ENCODE measurements at places on chromosomes 12 and 14. TPM values are rescaled to one million over a fixed set of nuclear protein-coding genes. Genes with fewer than 3 reads are reported as not detected.

DNA sequence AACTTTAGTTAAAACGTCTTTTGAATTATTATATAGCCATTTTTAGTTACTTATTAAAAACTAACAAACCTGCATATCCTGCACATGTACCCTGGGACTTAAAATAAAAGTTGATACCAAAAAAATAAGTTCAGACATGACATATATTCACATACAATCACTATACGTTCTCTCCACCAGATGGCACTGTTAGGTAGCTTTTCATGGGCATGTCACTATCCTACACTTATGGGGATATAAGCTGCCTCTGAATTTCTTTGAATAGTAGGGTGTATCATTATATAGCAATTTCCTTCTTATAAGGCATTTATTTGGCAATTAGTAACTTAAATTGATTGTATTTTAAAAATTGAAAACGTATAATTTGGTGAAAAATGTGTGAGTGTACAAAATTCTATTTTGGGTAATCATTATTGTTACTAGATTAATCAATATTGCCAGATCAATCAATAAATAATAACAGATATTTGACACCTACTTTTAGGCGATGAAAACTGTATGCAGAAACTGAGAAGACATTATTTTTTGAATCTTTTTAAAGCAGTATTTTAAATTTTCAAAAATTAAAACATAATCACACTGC lies 31.8 kb upstream of the OR10A7 start:
- no peaks in the 10 kb centered on the region for H3K27me3 ChIP-seq
- no peak overlapping the region for H3K27ac ChIP-seq
- DNase-seq, result no peak
- H3K4me3 ChIP-seq, result no peak overlapping the region
- H3K36me3 ChIP-seq, result no peaks in the 10 kb centered on the region

GRCh38 chr14:68476212-68477109 lies 316.4 kb downstream of the ZFP36L1 start:
- H3K4me3 ChIP-seq, result no peak overlapping the region
- H3K36me3 ChIP-seq, result no peaks in the 10 kb centered on the region
- peaks cover 17% of the 10 kb centered on the region for H3K4me1 ChIP-seq

DNA sequence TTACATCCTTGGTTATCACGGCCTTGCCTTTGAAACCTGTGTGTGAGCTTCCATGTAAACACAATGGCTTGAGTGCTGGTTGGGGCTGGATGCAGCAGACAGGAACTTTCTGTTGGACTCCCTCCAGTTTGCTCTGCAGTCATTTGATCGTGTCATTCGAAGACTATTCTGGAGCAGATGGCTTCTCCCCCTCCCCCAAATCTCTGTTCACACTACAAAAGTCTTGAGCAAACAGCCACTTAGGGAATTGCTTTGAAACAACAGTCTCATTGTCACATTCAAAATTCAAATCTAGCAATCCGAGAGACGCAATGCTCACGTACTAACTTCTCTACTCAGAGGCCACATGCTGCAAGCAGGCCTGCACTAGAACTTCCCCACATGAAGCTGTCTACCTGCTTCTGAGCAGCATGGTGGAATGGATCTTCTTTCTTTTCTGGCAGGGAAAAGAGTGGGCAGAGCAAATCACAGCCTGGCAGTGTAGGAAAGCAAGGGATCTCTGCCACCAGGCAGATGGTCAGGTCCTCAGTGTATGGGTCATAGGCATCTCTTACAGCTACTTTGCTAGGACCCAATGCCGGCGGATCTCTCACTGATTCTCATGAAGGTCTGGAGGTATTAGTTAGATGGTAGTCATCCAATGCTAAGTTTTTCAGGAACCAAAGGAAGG lies 214.2 kb downstream of the PPM1H start:
- H3K4me1 ChIP-seq, result peaks cover 16% of the 10 kb centered on the region
- no peak for DNase-seq
- no peaks in the 10 kb centered on the region for H3K36me3 ChIP-seq
- H3K27me3 ChIP-seq, result no peaks in the 10 kb centered on the region

GRCh38 chr12:2341051-2341751 lies 288.4 kb downstream of the CACNA1C start:
- no peaks in the 10 kb centered on the region for H3K27me3 ChIP-seq
- peaks cover 22% of the 10 kb centered on the region for H3K4me1 ChIP-seq
- no peak overlapping the region for H3K27ac ChIP-seq

DNA sequence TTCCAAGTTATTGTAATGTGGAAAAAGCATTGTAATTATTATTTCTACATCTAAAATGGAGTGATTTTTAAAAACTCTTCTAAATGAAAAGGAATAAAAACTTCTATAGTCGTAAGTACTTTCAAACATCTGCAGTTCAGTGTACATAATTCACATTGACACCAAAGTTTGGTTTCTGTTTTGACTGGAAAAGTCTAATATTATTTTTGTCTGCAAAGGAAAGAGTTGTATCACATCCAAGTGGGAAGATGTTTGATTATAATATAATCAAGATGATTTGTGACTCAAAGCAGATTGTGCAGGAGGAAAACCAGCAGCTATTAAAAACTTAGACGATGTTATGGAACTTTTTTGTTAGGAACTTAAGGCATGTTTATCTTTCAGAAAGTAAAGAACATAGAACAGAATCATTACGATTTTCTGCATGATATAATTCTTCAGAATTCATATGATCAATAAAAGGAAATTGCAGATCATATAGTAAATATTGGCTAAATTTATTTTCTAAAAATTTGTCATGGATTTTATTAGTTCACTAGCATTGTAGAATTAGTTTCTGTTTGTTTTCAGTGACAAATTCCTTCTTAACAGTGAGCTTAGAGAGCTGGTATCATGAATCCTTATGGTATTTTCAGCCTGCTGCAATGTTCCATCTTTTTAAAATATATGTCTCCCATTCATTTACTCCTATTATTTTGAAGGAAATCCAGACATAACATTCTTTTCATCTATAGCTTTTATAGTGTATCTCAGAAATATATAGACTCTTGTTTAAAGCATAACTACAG lies 145.8 kb downstream of the MIPOL1 start:
- no peak overlapping the region for H3K4me3 ChIP-seq
- H3K4me1 ChIP-seq, result no peaks in the 10 kb centered on the region
- H3K36me3 ChIP-seq, result no peaks in the 10 kb centered on the region
- H3K27ac ChIP-seq, result no peak overlapping the region
- no peak for DNase-seq

The KRT82 gene
- not detected for total RNA-seq

DNA sequence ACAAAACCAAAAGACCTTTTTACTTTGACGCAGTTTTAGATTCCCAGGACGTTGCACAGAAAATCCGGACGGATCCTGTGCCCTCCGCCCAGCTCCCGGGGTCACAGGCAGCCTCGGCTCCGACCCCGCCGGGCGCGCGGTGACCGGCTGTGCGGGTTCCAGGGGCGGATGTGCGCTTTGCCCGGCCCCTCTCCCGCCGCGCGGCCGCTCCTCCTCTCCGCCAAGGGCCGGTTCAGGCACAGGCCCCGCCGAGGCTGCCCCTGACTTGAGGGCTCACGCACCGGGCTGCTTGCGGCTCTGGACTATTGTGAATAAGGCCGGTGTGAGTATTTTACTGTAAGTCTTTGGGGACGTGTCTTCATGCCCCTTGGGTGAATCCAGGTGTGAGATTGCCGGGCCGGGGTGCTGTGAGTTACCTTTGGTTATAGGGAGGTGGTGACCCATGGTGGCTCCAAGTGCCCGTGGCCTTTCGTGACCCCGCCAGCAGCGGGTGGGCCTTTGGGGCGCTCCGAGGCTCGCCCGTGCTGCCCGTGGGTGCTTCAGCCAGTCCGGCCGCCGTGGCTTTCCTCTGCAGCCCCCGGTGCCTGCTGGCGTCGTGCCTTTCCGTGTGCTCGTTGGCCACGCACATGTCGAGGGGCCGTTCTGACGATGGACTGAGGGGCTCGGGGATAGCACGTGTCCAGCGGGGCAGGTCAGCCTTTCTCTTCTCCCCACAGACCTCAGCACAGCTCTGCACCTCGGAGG lies 45.9 kb downstream of the NOC4L start:
- H3K4me3 ChIP-seq, result peak overlapping the region; percentile 71
- peak; percentile 77 for DNase-seq
- no peaks in the 10 kb centered on the region for H3K36me3 ChIP-seq
- peak overlapping the region; percentile 76 for H3K27ac ChIP-seq

GRCh38 chr12:30753233-30753632 lies 1.5 kb downstream of the CAPRIN2 start:
- no peaks in the 10 kb centered on the region for H3K27me3 ChIP-seq
- peaks cover 12% of the 10 kb centered on the region for H3K4me1 ChIP-seq
- no peaks in the 10 kb centered on the region for H3K36me3 ChIP-seq
- no peak overlapping the region for H3K27ac ChIP-seq
- peak overlapping the region; percentile 85 for H3K4me3 ChIP-seq
- DNase-seq, result no peak

The SOX5 gene
- total RNA-seq, result 20.1 TPM

- H3K4me3 ChIP-seq, result peak within 1 kb of the TSS; percentile 63
- H3K27me3 ChIP-seq, result no peaks in the 10 kb centered on the region
- peak; percentile 84 for DNase-seq
- H3K4me1 ChIP-seq, result peaks cover 5% of the 10 kb centered on the region
Measured at GRCh38 chr12:29148911-29149690, at the start of gene FAR2. Gene FAR2, plus strand, starts transcription at chr12:29149278. Its CDS starts 121,172 bp downstream, at chr12:29270450.

GRCh38 chr14:104805326-104805678 lies 4.4 kb downstream of the ZBTB42 start:
- peaks cover 15% of the 10 kb centered on the region for H3K4me1 ChIP-seq
- H3K36me3 ChIP-seq, result no peaks in the 10 kb centered on the region
- H3K27me3 ChIP-seq, result no peaks in the 10 kb centered on the region
- no peak overlapping the region for H3K27ac ChIP-seq
- no peak for DNase-seq
- no peak overlapping the region for H3K4me3 ChIP-seq

DNA sequence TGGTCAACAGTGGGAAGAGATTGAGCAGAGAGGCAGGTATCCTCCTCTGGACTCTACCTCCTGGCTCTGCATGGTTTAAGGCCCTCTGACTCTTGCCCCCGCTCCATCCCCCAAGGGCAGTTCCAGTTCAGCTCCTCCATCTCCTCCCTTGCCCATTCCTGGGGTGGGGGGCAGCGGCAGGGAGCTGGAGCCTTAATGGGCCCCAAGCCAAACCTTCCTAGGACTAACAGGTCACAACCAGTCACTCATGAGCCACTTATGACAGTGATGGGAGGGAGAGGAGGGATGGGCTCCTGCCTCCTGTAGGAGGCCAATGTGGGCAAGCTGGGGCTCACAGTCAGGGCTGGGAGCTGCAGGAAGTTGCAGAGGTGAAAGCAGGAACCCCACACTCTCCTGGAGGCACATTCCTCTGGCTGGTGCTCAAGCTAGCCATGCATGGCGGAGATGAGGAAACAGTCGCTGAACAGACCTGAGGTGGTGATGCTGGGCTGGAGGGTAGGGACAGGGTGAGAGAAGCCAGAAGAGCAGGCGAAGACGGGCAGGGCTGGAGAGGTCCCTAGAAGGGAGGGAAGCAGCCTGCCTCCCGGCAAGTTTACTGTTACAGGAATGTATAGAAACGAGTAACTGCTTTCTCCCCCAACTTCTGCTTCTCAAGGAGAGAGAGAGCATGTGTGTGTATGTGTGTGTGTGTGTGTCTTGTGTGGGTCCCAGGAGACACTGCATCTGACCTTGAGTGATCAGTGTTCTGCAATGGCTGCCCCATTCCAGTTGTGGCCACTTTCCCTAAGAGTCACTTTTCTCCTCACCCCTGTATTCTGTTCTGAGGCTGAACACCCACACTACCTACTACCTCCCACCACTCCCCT lies 5.0 kb upstream of the RAPGEF3 start:
- H3K27ac ChIP-seq, result no peak overlapping the region
- no peaks in the 10 kb centered on the region for H3K36me3 ChIP-seq
- no peaks in the 10 kb centered on the region for H3K27me3 ChIP-seq
- H3K4me3 ChIP-seq, result no peak overlapping the region
- DNase-seq, result no peak

DNA sequence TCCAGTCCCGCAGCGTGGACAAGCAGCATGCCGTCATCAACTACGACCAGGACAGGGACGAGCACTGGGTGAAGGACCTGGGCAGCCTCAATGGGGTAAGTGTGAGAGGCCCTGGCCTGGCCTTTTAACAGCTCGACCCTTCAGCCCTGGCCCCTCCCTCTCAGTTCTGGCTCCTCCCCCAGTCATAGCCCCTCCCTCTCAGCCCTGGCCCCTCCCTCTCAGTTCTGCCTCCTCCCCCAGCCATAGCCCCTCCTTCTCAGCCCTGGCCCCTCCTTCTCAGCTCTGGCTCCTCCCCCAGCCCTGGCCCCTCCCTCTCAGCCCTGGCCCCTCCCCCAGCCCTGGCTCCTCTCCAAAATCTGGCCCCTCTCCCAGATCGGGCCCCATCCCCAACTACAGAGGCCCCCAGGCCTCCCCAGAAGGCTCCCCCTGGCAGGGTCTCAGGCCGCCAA lies 11.2 kb downstream of the CEP170B start:
- H3K4me1 ChIP-seq, result no peaks in the 10 kb centered on the region
- no peaks in the 10 kb centered on the region for H3K36me3 ChIP-seq
- no peaks in the 10 kb centered on the region for H3K27me3 ChIP-seq
- no peak overlapping the region for H3K4me3 ChIP-seq

The BCAT1 gene
- total RNA-seq, result 82.5 TPM

GRCh38 chr12:119157978-119158377 lies 20.8 kb upstream of the HSPB8 start:
- H3K36me3 ChIP-seq, result no peaks in the 10 kb centered on the region
- no peaks in the 10 kb centered on the region for H3K27me3 ChIP-seq
- no peaks in the 10 kb centered on the region for H3K4me1 ChIP-seq
- H3K4me3 ChIP-seq, result no peak overlapping the region
- DNase-seq, result no peak

- H3K4me3 ChIP-seq, result no peak overlapping the region
- H3K4me1 ChIP-seq, result no peaks in the 10 kb centered on the region
- no peaks in the 10 kb centered on the region for H3K27me3 ChIP-seq
- H3K27ac ChIP-seq, result no peak overlapping the region
Measured at GRCh38 chr12:75366629-75367028, 24.3 kb upstream of the GLIPR1L2 start.

GRCh38 chr12:52942066-52942900 lies 6.6 kb upstream of the KRT18 start:
- H3K4me3 ChIP-seq, result no peak overlapping the region
- H3K27ac ChIP-seq, result no peak overlapping the region
- H3K36me3 ChIP-seq, result no peaks in the 10 kb centered on the region

DNA sequence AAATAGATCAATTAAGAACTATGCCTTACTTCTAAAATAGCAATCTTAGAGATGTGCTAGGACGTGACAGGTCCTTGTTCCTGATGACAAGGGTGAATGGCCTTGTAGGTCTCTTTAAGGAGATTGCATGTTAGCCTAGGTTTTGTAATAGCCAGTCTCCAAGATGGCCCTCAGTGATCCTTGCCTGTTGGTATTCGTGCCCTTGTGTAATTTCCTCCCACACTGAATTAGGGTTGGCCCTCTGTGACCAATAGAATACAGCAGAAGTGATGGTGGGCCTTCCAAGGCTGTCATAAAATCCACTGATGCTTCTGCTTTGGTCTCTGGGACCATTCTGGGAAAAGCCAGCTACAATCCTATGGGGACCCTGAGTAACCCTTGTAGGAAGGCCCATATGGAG lies 38.2 kb upstream of the SNX6 start:
- no peak overlapping the region for H3K4me3 ChIP-seq
- no peaks in the 10 kb centered on the region for H3K27me3 ChIP-seq
- DNase-seq, result no peak
- peaks cover 5% of the 10 kb centered on the region for H3K4me1 ChIP-seq

- DNase-seq, result no peak
- H3K4me3 ChIP-seq, result peak overlapping the region; percentile 82
- H3K36me3 ChIP-seq, result peaks cover 8% of the 10 kb centered on the region
- H3K27me3 ChIP-seq, result no peaks in the 10 kb centered on the region
- H3K27ac ChIP-seq, result peak overlapping the region; percentile 83
- peaks cover 29% of the 10 kb centered on the region for H3K4me1 ChIP-seq
Measured at GRCh38 chr12:110279566-110280375, 1.3 kb upstream of the ATP2A2 start.

- DNase-seq, result peak; percentile 67
- peak overlapping the region; percentile 88 for H3K27ac ChIP-seq
- no peaks in the 10 kb centered on the region for H3K27me3 ChIP-seq
- H3K4me1 ChIP-seq, result peaks cover 21% of the 10 kb centered on the region
- no peaks in the 10 kb centered on the region for H3K36me3 ChIP-seq
Measured at GRCh38 chr14:103073876-103074728, 9.9 kb upstream of the LBHD2 start.

Measured in upper lobe of right lung (tissue), 1 donor.